ENCODE measurements at places on chromosomes 6 and 20. TPM values are rescaled to one million over a fixed set of nuclear protein-coding genes. Genes with fewer than 3 reads are reported as not detected.

The PTGIS gene
- 0.56 TPM for total RNA-seq

The RBBP8NL gene
- total RNA-seq: not detected

The AGER gene
- 19.3 TPM for total RNA-seq

The UST gene
- 1.6 TPM for total RNA-seq

The ESR1 gene
- total RNA-seq: 0.50 TPM

The KATNA1 gene
- total RNA-seq: 18.8 TPM

The OOEP gene
- total RNA-seq: 1.0 TPM

The C6orf118 gene
- not detected for total RNA-seq

The GINS1 gene
- 20.9 TPM for total RNA-seq

The L3MBTL1 gene
- total RNA-seq: 15.3 TPM

The FHL5 gene
- total RNA-seq: not detected

The SPATA25 gene
- total RNA-seq: 0.69 TPM

The NNAT gene
- total RNA-seq: 0.66 TPM

The OR2H1 gene
- total RNA-seq: not detected

The TBC1D22B gene
- 11.4 TPM for total RNA-seq

The TGM3 gene
- total RNA-seq: not detected

The LPIN3 gene
- 2.3 TPM for total RNA-seq

The PGC gene
- total RNA-seq: not detected

The PTCHD4 gene
- total RNA-seq: not detected

The CRISP1 gene
- not detected for total RNA-seq

The SIRPB2 gene
- total RNA-seq: not detected

The CCN6 gene
- total RNA-seq: 0.66 TPM

The TRIM31 gene
- total RNA-seq: not detected

The IBTK gene
- 19.5 TPM for total RNA-seq

The BPIFB4 gene
- total RNA-seq: not detected

The BMP6 gene
- not detected for total RNA-seq

The UCKL1 gene
- total RNA-seq: 27.5 TPM

The CRISP2 gene
- not detected for total RNA-seq

The RBPJL gene
- total RNA-seq: not detected

The LPA gene
- total RNA-seq: not detected

The PDYN gene
- not detected for total RNA-seq

The RIPPLY2 gene
- total RNA-seq: not detected

The TRIM38 gene
- total RNA-seq: 26.7 TPM

The PRSS16 gene
- 2.6 TPM for total RNA-seq

The NKAIN4 gene
- total RNA-seq: not detected

The MATN4 gene
- 0.66 TPM for total RNA-seq

The DNAH8 gene
- 0.09 TPM for total RNA-seq

The TFAP2D gene
- not detected for total RNA-seq

The RAMACL gene
- total RNA-seq: 0.28 TPM

The ETV7 gene
- 16.9 TPM for total RNA-seq

The CST2 gene
- total RNA-seq: not detected

The ULBP2 gene
- total RNA-seq: not detected

The SLC17A2 gene
- total RNA-seq: not detected

The SLC17A1 gene
- not detected for total RNA-seq

The PROCR gene
- 1.8 TPM for total RNA-seq

The SLC22A23 gene
- 0.45 TPM for total RNA-seq

The RUNX2 gene
- total RNA-seq: 33.7 TPM

The NFATC2 gene
- total RNA-seq: 29.4 TPM

The GGTLC1 gene
- not detected for total RNA-seq

The C20orf144 gene
- 0.41 TPM for total RNA-seq

The GSTA1 gene
- not detected for total RNA-seq

The F13A1 gene
- total RNA-seq: not detected

The NRN1 gene
- 1.1 TPM for total RNA-seq

Measured in activated T-helper 17 cell treated with anti-CD3 and anti-CD28 coated beads, Interleukin-2, amount 50 U/mL, for 72 hours (primary cell).